ENCODE measurements at places on chromosomes 6 and 20.
A peak's percentile ranks its signal among the peaks of the same experiment; 100 is the strongest.

- no peak for DNase-seq
Observed at GRCh38 chr6:119517428-119517827, 167.9 kb upstream of the MAN1A1 start.

GRCh38 chr6:157975456-157975855 is 6.2 kb upstream of the SYNJ2 start:
- no peak for DNase-seq

- no peak for DNase-seq
Observed at GRCh38 chr6:75751443-75751842, 2.4 kb downstream of the MYO6 start.

DNA sequence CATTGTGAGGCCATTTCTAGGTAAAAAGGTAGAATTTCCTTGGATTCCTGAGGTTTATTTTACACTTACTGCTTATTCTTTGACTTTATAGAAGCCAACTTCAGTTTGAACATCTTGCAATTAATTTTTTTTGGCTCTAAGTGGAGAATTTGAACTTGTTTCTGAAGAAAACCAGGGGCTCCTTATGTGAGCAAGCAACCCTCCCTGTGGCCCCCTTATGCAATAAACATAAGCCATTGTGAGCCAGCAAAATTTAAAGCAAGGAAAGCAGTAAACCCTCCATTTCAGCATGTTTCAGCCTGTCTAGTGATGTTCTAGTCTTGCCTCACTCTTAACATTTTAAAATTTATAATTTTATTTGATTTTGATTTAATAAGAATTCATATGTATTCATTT is 5.6 kb downstream of the HLA-F start:
- DNase-seq = no peak

GRCh38 chr6:15017261-15017660 is 228.6 kb upstream of the JARID2 start:
- DNase-seq = peak; percentile 47
